Fibroblast of skin of scalp (primary cell): ENCODE measurements at places on chromosomes 4 and X.

GRCh38 chr4:162523171-162523570, 359.4 kb upstream of the FSTL5 start:
- no peak for DNase-seq

GRCh38 chr4:55458164-55458563, 62.4 kb downstream of the TMEM165 start:
- DNase-seq = peak; percentile 36

- DNase-seq = peak; percentile 92
These were observed 34.2 kb downstream of the WDR13 start for GRCh38 chrX:48631376-48632090.

DNA sequence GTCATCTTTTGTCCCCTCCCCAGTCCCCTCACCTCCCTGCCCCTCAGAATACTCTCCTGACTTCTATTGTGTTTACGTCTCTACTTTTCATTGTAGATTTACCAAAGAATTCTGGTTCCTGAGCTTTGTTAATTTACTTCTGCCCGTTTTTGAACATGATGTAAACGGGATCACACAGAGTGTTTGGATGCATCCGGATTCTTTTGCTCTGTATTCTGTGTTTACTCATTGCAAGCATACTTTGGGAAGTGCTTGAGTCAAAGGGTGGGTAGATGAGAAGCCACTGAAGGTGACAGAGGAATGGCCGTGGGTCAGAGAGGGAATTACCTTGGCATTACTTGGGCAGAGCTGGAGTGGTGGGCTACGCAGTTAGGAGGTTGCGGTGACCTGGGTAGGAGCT, 18.0 kb downstream of the CLCN4 start:
- DNase-seq = no peak

GRCh38 chr4:140837736-140838135, 81.6 kb upstream of the TBC1D9 start:
- no peak for DNase-seq

DNA sequence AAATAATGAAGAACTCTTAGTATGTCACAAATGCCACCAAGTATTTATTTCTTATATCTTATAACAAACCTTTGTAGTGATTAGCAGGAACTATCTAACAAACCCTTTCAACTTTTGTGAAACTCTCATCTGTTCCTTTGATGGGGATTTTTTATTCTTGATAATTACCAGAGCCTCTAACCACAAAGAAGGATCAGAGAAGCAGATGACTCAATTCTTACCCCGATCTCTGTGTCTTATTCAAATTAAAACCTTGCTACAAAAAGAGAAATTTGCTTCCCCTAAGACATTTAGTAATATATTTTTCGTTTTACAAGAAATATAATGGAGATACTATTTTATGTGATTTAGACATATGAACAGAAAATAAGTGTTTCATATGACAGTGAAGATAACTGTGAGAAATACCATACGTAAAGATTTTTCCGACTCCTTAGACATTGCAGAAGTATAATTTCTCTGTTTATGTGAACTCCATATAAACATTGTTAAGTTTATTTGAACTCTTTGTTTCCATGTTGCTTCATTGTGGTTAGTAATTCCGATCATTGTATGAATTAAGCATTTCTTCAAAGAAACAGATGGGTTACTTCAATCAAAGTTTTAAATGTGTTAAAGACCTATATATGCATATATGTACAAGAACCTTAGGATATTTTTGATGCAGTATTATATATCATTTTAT, 205.4 kb downstream of the CFAP299 start:
- DNase-seq = no peak

- peak; percentile 1 for DNase-seq
These were observed 1313.7 kb upstream of the PABPC4L start for GRCh38 chr4:135515295-135515694.

- DNase-seq = no peak
These were observed 43.0 kb upstream of the SPANXN4 start for GRCh38 chrX:142982679-142983078.

GRCh38 chr4:13514722-13515121, 29.6 kb downstream of the NKX3-2 start:
- no peak for DNase-seq

DNA sequence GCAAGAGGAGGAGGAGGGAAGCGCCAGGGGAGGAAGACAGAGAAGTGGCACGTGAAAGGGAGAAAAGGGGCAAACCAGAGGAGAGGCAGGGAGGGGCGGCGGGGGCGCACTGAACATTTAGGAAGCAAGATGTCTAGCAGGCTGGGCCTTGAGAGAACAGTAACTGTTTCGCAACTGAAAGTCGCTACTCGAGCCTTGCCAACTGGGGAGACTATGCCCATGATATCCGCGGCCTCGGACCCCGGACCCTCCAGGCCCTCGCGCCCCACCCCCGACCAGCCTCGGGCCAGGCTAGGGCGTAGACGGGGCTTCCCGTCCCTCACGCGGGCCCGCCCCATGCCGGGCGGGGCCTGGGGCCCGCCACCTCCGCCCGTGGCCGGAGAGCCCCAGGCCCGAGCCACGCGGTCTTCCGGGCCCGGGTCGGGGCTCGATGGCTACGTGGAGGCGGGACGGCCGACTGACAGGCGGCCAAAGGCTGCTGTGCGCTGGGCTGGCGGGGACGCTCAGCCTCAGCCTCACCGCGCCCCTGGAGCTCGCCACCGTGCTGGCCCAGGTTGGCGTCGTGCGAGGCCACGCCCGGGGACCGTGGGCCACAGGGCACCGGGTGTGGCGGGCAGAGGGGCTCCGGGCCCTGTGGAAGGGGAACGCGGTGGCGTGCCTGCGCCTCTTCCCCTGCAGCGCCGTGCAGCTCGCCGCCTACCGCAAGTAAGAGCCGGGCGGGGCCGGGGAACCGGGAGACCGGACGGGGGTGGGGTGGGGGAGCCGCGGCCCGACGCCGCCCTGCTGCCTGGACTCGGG, at the start of gene SLC25A43:
Gene SLC25A43, plus strand, starts transcription at position 363 of the 798 bp plus-strand sequence. Its CDS starts 68 bp downstream, at position 431.
- DNase-seq = peak; percentile 46

DNA sequence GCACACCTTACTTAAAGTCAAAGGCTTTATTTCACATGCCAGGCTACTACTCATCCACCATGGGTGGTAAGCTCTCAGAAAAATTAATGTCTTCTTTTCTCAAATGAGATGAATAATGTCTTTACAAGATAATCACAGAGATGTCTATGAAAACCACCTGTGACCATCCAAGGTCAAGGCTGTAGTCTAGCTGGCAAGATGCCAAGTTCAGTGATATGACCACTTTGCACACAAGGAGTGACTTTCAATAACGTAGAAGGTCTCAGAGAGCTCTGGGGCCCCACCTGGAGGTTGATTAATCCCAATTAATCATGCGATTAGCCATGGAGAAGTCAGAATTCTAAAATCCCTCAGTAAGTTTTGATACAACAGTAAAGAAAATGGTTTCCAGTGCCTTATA, 20.5 kb downstream of the ANOS1 start:
- DNase-seq = no peak

DNA sequence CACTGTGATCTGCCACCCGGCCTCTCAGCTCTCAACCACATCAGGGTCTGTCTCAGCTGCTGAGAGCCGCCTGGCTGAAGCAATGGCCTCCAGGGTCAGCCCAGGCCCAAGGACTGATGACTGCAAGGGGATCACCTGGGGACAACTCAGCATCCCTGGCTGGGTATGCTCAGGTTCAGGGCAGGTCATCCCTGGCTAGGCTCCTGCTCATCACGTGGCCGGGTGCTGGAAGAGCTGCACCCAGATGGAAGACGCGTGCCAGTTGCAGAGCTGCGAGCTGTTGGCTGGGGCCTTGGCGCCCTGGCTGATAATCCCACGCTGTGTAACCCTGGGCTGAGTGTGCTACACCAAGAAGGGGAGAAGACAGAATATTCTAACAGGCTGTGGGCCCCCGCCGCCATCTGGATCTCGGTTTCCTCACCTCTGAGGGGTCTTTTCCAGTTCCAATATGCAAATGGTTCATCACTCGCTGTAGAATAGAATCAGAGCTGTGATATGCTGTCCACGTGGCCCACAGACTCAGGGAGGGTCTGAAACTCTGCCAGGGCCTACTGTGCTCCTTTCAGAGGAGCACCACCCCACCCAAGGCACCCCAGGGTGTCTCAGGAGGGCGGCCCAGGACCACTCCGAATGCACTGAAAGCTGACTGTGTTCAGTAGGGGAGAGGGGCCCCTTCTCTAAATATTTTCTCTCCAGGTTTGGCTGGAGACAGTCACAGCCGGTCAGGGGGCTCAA, 338.8 kb downstream of the BCOR start:
- no peak for DNase-seq

DNA sequence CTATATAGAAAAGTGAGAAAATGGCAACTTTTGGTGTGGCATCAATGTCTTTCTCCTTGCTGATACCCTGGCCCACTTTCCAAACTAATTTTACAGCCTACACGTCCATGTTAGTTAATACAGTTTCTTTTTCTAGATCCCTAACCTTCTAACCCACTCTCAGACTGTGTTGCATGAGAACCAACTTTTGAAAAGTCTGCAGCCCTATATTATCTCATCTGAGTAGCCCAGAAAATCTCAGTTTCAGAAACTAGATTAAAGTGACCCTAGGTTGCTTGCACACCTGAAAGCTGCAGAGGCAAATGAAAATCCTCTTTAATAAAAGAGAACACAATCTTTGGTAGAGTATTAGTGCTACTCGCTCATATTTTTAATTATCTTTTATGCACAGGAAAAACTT, 371.6 kb upstream of the EMCN start:
- DNase-seq = no peak

GRCh38 chrX:74421740-74422352, 553 bp downstream of the SLC16A2 start:
- no peak for DNase-seq

DNA sequence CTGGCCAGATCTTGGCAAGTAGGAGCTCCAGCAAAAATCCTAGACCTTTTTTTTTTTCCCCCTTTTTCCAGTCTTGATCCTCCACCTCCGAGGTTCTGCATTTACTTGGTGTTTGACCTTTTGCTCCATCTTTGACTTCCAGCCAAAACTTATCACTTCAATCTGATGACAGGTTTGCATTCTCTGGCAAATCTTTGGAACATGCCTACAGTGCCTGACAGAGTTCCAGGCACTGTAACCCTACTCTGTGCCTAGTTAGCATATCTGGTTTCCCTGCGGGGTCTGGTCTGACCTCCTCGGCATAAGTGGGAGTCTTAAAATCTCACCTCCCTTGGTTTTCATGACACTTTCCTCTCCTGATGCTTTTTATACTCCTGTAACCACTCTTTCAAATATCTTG, 39.4 kb upstream of the NR3C2 start:
- DNase-seq = no peak

DNA sequence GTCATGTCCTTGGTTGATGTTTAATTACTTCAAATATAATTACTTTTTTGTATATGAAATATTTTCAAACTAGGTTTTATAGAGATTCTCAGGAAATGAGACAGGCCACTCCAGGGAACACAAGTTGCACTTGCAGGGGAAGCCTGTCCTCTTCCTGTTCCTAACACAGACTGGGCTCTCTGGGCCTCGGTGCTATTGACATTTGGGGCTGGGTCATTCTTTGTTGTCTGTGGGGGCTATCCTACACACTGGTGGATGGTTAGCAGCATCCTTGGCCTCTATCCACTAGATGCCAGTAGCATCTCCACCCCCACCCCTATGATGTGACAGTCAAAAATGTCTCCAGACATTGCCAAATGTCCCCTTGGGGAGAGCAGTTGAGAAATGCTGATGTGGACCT, 49.3 kb upstream of the MAP3K15 start:
- peak; percentile 4 for DNase-seq

DNA sequence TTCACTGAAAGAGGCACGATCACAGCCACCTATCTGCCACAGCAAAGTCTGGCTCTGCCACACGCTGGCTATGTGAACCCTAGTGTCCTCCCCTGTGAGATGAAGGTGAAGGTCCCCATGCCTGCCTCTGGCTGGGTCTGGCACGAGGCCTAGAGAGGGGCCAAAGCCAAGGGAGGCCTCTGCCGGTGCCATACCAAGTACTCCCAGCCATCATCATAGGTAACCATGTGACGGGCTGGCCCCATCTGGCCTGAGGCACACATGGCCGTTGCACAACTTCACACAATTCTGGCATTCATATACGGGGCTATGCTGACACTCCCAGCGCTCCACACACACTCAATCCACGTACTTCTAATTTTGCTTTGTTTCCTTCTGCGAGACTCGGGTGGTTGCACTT, 15.3 kb downstream of the NOP14 start:
- DNase-seq = no peak

- no peak for DNase-seq
These were observed 36.6 kb downstream of the IRF2 start for GRCh38 chr4:184437565-184438265.

DNA sequence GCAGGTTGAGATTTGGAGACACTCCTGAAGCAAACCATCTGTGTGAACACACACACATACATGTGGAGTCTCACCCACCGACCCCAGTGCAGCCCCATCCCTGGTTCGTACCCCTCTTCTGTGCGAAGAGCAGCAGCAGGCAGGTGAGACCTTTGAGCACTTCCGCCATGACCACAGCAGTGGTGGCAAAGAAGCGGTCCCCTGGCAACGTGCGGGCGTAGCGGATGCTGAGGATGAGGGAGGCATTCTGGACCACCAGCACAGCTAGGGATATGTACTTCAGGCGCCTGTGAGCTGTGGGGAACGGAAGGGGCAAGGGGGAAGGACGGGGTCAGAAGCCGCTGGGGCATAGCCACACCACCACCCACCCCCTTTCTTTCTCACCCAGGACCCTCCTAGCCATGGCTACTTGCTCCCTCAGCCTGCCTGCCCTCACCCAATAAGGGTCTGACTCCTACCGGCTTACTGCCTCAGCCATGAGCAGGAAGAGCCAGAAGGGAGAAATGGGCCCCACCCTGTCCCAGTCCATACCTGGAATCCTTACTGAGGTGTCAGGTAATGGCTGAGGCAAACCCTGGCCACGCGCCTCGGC, 1.6 kb downstream of the SLC35A2 start:
- no peak for DNase-seq

DNA sequence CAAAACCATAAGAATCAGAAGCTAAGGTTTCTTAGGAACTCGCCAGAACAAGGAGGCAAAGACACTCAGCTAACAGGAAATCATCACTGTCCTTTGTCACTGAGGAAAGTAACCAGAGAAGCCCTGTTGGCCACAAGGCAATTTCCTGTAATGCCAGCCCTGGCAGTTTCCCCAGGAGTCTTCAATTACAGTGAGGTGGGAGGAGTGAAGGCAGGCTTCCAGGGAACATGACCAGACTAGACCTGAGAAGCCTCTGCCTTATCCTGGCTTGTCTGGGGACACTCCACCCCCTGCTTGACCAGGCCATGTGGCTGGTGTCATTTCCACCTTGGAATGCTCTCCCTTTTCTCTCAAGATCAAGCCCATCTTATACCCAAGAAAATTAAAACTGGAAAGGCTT, 125.3 kb downstream of the COL4A6 start:
- peak; percentile 51 for DNase-seq
